Lung microvascular endothelial cell (primary cell): ENCODE measurements at places on chromosomes 5 and 9. TPM values are rescaled to one million over a fixed set of nuclear protein-coding genes. Genes with fewer than 3 reads are reported as not detected.

DNA sequence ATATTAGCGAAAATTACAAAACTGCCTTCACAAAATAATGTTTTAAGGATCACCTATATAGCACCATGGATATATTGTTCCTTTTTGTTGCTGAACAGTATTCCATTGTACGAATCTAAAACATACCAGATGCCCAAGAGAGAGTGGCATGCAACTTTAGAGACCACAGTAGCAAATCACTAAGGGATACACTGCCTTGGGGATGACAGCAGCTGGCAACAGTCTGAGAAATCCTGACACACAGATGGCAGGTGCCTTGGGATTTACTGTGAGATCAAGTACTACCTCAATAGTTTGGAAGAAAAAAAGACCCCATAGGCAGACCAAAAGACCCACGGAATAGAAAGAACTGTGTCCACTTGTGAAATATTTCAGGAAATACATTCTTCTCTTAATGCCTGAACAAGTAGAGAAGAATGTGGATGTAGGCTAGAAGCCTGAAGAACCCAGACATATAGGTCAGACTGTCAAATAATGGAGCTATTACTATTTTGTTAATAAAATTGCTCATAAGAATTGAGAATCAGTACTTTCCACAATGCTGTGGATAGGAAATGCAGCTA is 53.4 kb downstream of the PLPP1 start:
- DNase-seq: no peak

DNA sequence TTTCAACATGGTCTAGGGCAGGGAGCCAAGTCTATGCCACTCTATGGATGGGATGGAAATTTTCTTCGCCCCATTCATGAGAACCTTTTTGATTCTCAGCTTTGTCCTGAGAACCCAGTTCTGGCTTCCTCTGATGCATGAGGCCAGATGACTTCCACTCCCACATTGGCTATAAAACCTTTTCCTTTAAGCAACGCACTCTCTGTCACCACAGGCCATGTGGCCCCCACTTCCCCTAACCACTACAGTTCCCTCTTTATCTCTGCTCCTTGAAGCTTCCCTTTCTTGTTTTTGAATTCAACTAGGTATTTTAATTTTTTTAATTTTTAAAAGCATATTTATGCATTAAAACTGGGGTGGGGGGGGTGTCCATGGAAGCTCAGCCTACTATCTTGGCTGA is 401.3 kb downstream of the ENC1 start:
- DNase-seq: no peak

GRCh38 chr5:133006653-133007052 is 19.7 kb downstream of the ZCCHC10 start:
- DNase-seq: no peak

- no peak for DNase-seq
Measured at GRCh38 chr5:16913187-16914107, 22.6 kb downstream of the MYO10 start.

GRCh38 chr5:55226027-55226933 is 835 bp downstream of the MCIDAS start:
- DNase-seq: peak; percentile 48

- peak; percentile 65 for DNase-seq
Measured at GRCh38 chr5:118791926-118792734, 196.2 kb downstream of the DTWD2 start.

PROP1 gene
- not detected in 2 replicates for total RNA-seq

- no peak for DNase-seq
Measured at GRCh38 chr5:95102687-95103086, 182.2 kb downstream of the MCTP1 start.

DNA sequence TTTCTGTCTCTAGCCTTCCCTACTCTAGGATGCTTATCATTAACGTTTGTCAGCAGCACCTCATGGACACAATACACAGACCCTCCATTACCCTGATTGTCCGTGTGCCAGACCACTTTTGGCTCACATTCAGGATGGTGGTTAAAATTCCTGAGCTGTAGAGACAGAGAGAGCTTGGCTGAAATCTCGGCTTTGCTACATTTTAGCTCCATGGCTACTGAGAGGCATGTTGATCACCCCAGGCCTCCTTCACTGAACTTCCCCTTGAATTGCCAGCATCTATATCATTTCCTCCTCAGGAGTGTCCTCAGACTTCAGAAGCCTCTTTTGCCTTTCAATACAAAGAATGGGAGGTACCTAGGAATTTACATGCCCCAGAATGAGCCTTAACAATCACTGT is 104.7 kb upstream of the ISL1 start:
- DNase-seq: no peak

SLC4A9 gene
- total RNA-seq: under 0.01 TPM in 1 of 2 replicates, not detected in the other

DNA sequence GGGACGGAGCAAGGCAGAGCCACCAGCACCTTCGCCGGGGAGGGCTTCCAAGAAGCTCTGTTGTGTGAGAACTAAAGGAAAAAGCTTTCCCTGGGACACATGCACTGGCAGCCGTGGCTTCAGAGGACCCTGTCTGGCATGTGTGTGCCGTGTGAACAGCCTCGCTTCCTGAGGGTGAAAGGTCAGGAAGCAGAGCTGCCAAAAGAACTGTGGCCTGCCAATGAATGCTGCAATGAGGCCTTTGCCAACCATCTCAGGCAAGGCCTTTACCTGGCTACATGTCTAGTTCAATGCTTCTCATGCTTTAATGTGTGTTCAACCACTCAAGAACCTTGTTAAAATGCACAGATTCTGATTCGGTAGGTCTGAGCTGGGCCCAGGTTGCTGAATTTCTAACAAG is 53.5 kb downstream of the NIPSNAP3B start:
- DNase-seq: peak; percentile 88

DNA sequence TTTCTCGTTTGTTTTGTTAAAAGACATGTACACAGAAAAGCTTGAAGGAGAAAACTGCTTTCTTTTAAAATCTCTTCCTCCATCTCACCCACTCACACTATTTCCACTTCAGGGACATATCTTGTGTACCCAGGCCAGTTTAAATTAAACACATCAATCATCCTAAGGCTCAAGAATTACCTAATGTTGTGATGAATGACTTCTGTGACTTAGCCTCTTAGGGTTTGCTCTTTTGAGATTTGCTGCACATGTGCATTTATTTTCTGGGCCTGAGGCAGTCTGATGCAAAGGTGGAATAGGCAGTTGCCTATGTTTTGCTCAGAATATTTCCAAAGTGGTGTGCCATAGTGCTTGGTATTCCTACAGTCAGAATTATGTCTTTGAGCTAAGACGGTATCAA is 439.9 kb upstream of the CHD1 start:
- no peak for DNase-seq

DNA sequence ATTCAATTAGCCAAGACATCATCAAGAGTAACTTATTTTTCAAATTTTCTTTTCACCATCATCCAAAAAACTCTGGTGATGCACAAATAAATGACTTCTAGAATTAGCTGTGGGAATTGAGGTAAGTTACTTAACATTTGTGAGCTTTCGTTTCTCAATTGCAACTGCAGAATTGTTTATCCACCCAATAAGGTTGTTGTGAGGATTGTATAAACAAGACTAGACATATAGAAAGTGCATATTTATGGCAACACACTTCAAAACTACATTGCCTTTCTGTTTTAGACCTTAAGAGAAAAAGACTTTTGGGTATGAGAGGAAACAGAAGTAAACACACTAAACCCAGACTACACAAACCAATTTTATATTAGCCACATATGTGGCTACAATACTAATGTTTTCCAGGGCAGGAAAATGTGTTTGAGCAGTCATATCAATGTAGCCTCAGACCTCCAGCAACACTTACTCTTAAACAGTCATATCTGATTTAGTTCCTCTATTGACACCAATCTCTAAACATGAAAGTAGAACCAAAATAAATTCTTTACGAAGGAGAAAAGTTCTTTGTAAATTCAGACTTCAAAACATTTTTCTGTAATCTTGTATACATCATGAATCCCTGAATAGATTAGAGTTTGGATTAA is 488.0 kb upstream of the CYLC2 start:
- DNase-seq: no peak

DNA sequence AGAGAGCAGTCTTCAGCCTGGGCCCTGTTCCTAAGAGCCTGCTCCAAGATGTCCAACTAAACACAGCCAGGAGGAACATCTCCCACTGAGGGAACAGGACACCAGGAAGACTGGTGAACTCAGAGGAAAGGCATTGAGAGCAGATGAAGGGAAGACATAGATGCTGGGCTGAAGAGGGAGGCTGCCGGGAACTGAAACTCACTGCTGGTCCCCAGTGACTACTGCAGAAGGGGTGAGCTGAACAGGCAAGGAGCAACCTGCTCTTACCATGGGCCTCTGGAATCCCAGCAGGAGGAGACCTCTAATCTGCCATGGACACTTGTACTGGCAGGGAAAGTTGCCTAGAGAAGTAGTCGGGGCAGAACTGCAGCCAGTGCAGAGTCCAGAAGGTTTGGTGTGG is 95.7 kb downstream of the TRPM3 start:
- DNase-seq: no peak

GRCh38 chr5:16544607-16545374 is 72.0 kb downstream of the RETREG1 start:
- no peak for DNase-seq

SLC34A3 gene
- total RNA-seq: not detected in 2 replicates

DNA sequence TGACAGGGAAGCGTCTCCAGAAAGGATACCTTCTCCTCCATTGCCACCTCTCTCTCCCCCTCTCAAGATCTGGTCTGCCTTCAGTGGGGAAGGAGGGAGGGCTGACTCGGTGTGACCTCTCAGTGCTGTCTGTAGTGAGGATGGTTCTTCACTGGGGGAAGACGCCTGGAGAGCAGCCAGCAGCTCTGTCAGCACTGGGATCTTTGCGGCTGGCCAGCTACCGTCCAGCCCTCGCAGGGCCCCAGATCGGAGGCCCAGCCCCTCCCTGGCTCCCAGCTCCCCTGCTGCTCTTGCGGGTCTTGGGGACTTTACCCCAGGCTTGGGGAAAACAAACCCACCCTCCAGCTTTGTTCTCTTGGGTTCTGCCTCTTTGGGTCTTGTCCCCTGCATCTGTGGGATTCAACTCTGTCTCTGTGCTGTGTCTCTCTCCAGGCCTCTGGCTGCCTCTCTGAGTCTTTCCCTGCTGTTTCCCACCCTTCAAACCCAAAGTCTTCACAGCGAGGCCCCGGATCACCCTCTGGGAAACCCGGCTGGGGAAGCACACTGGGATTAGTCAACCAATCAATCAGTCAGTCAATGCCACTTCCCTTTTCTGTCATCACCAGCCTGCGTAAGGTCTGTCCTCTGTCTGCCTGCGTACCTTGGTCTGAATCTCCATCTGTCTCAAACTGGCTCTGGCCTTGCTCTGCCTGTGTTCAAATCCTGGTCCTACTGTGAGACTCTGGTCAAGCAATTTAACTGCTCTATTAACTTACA is 23.0 kb downstream of the FGF18 start:
- no peak for DNase-seq

ANKRD34B gene
- not detected in 2 replicates for total RNA-seq

DNA sequence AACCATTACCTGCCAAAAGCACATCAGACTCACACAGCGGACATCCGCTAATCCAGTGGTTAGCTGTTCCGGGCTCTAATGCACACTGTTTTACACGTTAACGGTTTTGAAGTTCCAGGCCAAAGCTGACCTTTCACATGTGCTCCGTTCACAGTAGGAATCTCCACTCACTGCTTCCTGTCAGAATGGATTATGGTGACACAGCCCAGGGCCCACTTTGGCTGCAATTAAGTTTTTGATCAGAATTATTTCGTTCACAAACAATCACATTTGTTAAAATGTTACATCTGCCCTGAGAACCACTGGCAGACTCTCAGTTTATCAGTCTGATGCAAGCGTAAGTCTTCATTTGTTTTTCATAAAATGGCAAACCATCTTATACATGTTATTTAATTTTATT is 30.2 kb upstream of the CATSPER3 start:
- DNase-seq: no peak

DNA sequence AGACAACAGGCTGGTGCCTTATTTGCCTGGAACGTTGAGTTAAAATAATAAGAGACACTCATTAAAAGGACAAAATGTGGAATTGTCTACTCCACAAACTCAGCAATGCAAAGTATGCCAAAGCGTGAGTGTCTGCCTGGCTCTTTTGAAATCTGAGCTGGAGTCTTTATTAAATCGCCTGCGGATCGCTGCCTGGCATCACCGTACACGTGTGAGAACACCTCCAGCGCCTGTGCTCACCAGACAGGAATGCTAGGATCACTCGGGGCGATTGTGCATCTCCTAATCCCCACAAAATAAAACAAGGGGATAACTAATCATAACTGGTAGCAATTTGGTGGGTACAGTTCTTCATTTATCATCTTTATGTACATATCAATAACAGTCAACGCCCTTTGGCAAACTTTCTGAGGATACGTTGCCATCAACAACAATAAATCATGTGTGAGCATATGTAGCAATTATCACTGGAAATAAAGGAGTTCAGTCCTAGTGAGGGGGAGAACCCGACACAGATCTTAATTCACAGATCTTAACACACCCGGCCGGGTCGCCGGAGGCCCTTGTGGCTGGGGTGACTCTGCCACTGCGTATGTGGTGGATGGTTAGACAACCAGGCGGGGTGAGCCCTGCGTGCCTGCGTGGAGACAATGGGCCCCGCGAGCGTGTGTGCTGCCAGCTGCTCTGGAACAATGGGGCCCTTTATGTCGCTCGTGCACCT is 284.9 kb upstream of the IRX1 start:
- DNase-seq: peak; percentile 87

DNA sequence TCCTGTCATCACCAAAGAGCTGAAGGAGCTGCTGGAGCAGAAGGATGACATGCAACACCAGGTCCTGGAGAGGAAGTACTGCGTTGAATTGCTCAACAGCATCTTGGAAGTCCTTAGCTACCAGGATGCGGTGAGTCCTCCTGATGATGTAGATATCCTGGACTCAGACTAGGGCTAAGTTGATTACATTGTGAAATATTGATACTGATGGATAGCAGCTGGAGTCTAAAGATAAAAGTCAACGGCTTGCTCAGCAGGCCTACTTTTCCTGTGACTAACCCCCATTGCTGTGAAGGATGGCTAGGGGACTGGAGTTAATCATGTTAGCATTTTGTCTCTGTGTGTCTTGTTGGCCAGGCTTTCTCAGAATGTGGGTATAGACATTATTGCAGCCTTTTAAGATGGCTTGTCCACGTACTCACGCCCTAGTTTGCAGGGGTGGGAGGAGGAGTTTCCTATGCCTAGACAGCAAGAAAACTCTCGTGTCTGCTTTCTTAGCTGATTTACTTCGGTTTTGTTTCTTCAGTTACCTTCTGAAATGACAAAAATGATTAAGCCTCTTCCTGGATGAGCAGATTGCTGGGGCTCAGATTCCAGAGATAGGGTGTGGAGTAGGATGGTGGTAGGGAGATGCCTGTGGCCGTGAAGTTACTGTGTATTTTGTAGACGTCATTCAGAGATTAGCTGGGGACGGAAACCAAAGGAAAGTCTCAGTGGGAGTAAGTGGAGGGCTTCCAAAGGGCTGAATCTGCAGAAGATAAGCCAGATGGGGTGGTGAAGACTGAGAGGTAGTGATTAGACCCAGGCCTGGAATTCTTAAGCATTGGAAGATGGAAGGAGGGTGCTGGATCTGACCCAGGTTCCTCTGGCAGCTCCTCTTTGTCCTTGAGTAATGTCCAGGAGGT is 166.3 kb downstream of the DOCK2 start:
- DNase-seq: peak; percentile 37

DNA sequence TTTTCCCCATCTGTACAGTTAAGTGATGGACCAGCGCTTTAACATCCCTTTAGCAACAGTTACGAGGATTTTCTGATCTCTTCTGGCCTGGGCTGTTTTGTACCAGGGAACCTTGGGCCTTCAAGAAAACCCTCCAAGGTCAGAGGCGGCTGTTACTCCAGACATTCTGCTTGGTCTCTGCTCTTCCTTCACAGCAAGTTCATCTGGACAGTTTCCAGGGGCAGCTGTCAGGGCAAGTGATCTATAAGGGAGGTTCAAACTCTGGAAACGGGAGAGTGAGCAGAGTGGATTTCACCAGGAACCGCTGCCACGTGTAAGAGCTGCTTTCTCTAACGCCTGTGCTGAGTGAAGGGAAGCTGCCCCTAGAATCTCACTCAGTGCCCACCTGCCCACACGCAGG is 36.7 kb downstream of the ZNF618 start:
- no peak for DNase-seq
